ENCODE measurements at places on chromosomes 2 and 18.
A peak's percentile ranks its signal among the peaks of the same experiment; 100 is the strongest.

DNA sequence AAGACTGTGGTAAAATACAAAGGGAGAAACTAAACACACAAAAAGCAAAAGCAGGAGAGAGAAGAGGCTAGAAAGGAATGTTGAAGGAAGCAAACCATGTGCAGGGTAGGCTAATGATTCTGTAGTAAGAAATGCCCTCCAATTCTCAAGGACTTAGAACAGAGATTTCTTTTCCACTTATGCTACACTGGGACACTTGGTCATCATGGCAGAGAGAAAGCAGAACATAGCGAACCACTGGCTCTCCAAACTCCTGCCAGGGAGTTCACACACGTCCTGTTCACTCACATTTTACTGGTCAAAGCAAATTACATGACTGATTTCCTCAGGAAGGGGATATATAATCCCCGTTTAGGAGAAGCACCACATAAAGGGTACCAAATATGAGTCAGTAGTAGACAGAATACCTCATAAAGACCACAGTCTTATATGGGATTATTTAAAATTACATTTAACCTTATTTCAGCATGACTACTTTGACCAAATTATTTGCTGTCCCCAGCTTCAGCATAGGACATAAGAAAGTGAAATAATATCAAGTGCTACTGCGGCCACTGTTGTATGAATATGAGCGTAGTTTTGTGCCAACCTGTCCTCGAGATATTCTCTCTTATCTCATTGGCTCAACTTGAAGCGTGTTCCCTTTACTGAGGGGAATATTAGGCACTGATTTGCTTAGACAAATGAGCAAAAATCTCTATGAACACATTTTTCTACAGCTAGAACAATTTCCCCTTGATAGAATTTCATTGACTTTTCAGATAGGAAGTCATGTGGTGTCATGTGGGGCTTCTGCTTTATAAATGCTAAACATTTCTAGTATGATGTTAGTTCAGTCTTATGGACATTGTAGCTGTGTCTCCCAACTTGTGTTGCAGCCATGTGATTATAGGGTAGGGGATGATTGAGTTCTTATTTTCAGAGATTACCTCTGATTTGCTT, 81.7 kb downstream of the FAM161A start:
- no peak for DNase-seq
- no peak overlapping the region for H3K4me3 ChIP-seq
- no peaks in the 10 kb centered on the region for H3K36me3 ChIP-seq
- H3K27ac ChIP-seq = no peak overlapping the region

- no peak for DNase-seq
- no peaks in the 10 kb centered on the region for H3K36me3 ChIP-seq
- no peak overlapping the region for H3K27ac ChIP-seq
- no peak overlapping the region for H3K4me3 ChIP-seq
Measured at GRCh38 chr2:203988500-203989260, 52.1 kb downstream of the ICOS start.

GRCh38 chr2:218066926-218067515, 2.0 kb upstream of the RUFY4 start:
- no peak for DNase-seq
- H3K4me1 ChIP-seq = no peaks in the 10 kb centered on the region
- no peaks in the 10 kb centered on the region for H3K36me3 ChIP-seq
- no peak overlapping the region for H3K27ac ChIP-seq
- H3K4me3 ChIP-seq = no peak overlapping the region

- no peaks in the 10 kb centered on the region for H3K36me3 ChIP-seq
- no peak overlapping the region for H3K4me3 ChIP-seq
- no peaks in the 10 kb centered on the region for H3K27me3 ChIP-seq
Measured at GRCh38 chr18:9996094-9996493, 82.3 kb downstream of the VAPA start.

DNA sequence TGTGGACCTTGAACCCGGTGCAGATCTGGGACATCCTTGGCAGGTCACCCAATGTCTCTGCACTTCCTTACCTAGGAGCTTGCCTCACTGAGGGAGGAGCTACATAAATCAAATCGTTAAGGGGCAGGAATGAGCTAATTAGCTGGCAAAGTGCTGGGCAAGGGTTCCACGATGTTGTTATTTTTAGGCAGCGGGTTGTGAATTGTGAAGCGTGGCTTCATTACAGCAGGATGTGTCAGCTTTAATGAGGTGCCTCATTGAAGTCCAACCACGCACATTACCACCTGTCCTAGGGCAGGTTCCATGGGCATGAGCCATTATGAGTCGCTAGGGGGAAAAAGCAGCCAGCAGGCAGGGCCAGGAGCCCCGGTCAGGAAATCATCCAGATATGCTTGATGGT, 127.0 kb upstream of the AGAP1 start:
- peaks cover 50% of the 10 kb centered on the region for H3K27me3 ChIP-seq
- H3K4me1 ChIP-seq = no peaks in the 10 kb centered on the region
- no peak overlapping the region for H3K4me3 ChIP-seq
- H3K36me3 ChIP-seq = no peaks in the 10 kb centered on the region

- no peak for DNase-seq
- H3K4me1 ChIP-seq = no peaks in the 10 kb centered on the region
- H3K4me3 ChIP-seq = no peak overlapping the region
- no peak overlapping the region for H3K27ac ChIP-seq
- peaks cover 67% of the 10 kb centered on the region for H3K27me3 ChIP-seq
Measured at GRCh38 chr2:68645523-68645922, 2.1 kb downstream of the PROKR1 start.

DNA sequence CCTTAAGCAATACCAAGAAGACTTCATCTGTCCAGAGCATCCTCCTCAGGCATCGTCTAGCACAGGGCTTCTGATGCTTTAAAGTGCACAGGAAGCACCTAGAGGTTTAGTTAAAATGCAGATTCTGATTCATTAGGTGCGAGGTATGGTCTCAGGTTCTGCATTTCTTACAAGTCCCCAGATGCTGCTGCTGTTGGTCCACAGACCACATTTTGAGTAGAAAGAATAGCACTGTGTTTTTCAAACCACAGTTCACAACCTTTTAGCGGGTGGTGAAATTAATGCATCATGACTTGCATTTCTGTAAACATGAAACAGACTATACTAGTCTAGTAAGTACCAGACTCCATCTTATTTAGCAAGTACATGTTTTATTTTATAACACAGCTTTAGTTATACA, 134.6 kb downstream of the TMEFF2 start:
- H3K27me3 ChIP-seq = no peaks in the 10 kb centered on the region
- no peaks in the 10 kb centered on the region for H3K4me1 ChIP-seq
- H3K27ac ChIP-seq = no peak overlapping the region
- H3K4me3 ChIP-seq = no peak overlapping the region

DNA sequence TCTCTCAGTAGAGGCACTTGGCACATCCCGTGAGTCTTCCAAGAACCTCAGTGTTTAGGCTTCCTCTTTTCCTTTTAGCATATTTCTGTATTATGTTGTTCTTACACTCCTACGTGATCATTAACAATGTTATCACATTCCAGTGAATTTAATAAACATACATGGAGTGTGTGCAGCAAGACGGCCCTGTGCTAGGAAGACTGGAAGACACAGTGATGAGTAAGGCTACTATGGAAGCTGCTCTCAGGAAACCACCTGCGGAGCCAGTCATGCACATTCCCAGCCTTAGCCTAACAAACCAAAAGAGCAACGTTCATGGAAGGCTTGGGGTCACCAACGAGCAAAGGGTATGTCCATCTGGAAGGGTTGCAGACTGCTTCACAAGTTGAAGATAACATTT, 103.4 kb downstream of the ETAA1 start:
- H3K36me3 ChIP-seq = no peaks in the 10 kb centered on the region
- H3K27ac ChIP-seq = no peak overlapping the region
- no peak overlapping the region for H3K4me3 ChIP-seq
- H3K27me3 ChIP-seq = no peaks in the 10 kb centered on the region

GRCh38 chr2:44938287-44939105, 3.0 kb upstream of the SIX3 start:
- H3K27ac ChIP-seq = no peak overlapping the region
- peaks cover 92% of the 10 kb centered on the region for H3K27me3 ChIP-seq
- no peaks in the 10 kb centered on the region for H3K36me3 ChIP-seq
- peak; percentile 26 for DNase-seq
- peak overlapping the region; percentile 49 for H3K4me3 ChIP-seq
- H3K4me1 ChIP-seq = peaks cover 35% of the 10 kb centered on the region

DNA sequence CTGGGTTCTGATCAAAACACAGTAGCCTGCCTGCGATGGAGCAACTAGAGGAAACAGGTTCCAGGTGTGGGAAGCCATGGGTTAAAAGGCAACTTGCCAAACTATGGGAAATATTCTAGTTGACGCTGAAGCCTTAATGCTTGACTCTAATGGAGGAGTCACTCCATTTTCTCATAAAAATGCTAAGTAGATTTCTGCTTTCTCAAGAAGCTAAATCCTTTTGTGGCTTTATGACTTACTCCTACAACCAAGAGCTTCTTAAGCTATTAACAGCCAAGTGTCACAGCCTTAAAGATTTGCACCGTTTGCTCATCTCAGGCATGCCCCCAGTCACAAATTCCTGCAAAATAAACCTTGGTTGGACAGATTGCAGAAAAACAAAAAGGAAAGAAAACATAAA, 25.2 kb downstream of the ANKRD44 start:
- H3K36me3 ChIP-seq = no peaks in the 10 kb centered on the region
- no peak for DNase-seq
- no peak overlapping the region for H3K4me3 ChIP-seq
- H3K4me1 ChIP-seq = no peaks in the 10 kb centered on the region
- H3K27ac ChIP-seq = no peak overlapping the region

GRCh38 chr2:144595686-144596072, 75.8 kb upstream of the ZEB2 start:
- H3K36me3 ChIP-seq = no peaks in the 10 kb centered on the region
- H3K4me1 ChIP-seq = no peaks in the 10 kb centered on the region
- no peak overlapping the region for H3K4me3 ChIP-seq
- no peak overlapping the region for H3K27ac ChIP-seq
- no peak for DNase-seq
- H3K27me3 ChIP-seq = 0 out of 2 replicates have a peak, but pooled peaks cover 1% of the 10 kb centered on the region

GRCh38 chr2:239835056-239835455, 190.1 kb downstream of the NDUFA10 start:
- no peaks in the 10 kb centered on the region for H3K4me1 ChIP-seq
- H3K4me3 ChIP-seq = no peak overlapping the region
- no peak for DNase-seq

DNA sequence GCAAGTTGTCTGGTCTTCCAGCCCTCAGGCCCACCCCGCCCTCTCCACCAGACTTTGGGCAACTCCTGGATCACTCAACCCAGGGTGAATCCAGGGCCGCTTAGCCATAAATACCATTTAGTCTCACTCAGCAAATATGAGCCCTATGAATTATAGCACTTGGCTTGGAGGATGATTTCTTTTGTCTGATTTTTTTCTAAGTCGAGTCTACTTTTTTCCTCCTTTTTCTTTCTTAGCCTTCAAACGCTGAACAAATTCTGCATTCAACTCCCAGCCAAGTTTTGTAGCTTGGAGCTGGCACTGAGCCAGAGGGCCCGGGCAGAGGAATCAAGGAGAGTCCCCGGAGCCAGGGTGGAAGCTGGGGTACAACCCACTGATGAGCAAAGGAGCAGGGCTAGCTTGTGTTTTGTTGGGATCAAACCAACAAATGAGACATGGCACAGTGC, 48.7 kb downstream of the SERTAD2 start:
- no peaks in the 10 kb centered on the region for H3K36me3 ChIP-seq
- H3K4me3 ChIP-seq = no peak overlapping the region

- H3K4me3 ChIP-seq = peak overlapping the region; percentile 83
- H3K27me3 ChIP-seq = no peaks in the 10 kb centered on the region
- H3K4me1 ChIP-seq = peaks cover 88% of the 10 kb centered on the region
- H3K36me3 ChIP-seq = peaks cover 4% of the 10 kb centered on the region
- H3K27ac ChIP-seq = peak overlapping the region; percentile 88
Measured at GRCh38 chr2:218289639-218290315, 2.5 kb downstream of the TMBIM1 start.

DNA sequence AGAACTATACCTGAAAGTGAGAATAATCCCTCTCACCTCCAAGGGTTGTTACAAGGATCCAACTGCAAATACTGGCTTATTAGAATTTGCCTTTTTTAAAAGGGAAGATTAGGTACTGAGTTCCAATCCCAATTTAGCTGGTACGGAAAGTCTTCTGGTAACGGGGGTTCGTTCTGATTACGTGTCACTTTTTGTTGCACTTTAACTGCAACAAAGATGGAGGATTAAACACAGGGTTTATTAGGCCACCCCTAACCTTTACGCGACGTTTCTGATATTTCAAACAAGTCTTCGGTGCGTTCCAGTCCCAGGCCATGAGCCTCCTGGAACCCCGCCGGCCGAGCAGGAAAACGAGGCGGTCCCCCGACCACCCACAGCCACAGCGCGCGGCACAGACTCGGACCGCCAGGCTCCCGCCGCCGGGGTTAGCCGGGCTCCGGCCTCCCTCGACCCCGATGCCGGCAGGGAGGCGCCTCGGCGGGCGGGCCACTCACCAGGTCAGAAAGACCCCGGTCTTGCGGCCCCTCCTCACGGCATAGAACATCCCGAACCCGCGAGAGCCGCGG, 411 bp downstream of the RNASEH1 start:
- peak overlapping the region; percentile 85 for H3K4me3 ChIP-seq
- H3K36me3 ChIP-seq = peaks cover 13% of the 10 kb centered on the region
- H3K27me3 ChIP-seq = no peaks in the 10 kb centered on the region
- peaks cover 25% of the 10 kb centered on the region for H3K4me1 ChIP-seq
- peak overlapping the region; percentile 93 for H3K27ac ChIP-seq

GRCh38 chr2:25063876-25064660, 22.2 kb downstream of the EFR3B start:
- H3K27me3 ChIP-seq = no peaks in the 10 kb centered on the region
- no peaks in the 10 kb centered on the region for H3K36me3 ChIP-seq
- H3K27ac ChIP-seq = no peak overlapping the region
- H3K4me3 ChIP-seq = no peak overlapping the region
- no peak for DNase-seq

- no peaks in the 10 kb centered on the region for H3K36me3 ChIP-seq
- H3K27me3 ChIP-seq = no peaks in the 10 kb centered on the region
- H3K4me3 ChIP-seq = no peak overlapping the region
- no peaks in the 10 kb centered on the region for H3K4me1 ChIP-seq
- no peak overlapping the region for H3K27ac ChIP-seq
- no peak for DNase-seq
Measured at GRCh38 chr2:17271416-17271815, 246.8 kb downstream of the RAD51AP2 start.

DNA sequence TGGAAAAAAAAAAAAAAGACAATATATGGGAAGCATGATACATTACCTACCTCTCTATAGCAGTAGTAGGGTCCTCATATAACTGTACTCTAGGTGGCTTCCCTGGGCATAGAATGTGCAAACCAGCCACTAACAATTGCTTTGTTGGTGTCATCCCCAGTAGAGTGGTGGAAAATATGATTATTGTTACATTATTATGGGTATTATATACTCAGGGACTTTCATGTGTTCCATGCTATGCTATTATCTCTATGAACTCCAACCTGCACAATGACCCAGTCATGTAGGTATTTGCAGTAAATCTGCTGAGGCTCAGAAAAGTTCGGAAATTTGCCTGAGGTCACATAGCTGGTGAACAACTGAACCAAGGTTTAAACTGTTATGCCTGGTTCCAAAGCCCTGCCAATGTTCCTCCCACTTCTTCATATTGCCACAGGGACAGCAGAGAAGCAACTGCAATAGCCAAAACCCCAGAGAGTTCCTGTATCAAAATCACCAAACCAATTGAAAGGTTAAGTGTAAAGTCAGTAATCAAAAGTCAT, 52.6 kb upstream of the MAP4K4 start:
- DNase-seq = no peak
- H3K27me3 ChIP-seq = no peaks in the 10 kb centered on the region
- peaks cover 5% of the 10 kb centered on the region for H3K4me1 ChIP-seq
